ENCODE measurements at places on chromosomes 3 and 15.

- peak; percentile 26 for DNase-seq
Observed at GRCh38 chr3:18372786-18373405, 52.2 kb downstream of the SATB1 start.

GRCh38 chr3:171790898-171791691 lies 19.2 kb downstream of the PLD1 start:
- no peak for DNase-seq

DNA sequence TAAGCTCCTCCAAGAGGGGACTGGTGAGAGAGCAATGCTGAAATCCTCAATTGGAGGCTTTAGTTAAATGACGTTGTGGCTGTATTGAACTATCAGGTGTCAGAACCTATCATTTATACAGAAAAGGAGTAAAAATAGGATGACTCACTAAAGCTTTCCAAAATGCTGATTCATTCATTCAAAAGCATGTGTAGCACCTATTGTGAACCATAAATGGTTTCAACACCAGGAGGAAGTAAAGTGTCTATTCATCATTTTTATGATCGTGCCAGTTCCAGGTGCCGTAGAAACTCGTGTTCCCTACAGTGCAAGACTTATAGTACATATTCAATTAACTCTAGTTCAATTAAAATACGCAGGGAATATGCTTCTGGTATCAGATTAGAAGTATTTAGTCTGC lies 66.5 kb upstream of the ARRDC4 start:
- no peak for DNase-seq

DNA sequence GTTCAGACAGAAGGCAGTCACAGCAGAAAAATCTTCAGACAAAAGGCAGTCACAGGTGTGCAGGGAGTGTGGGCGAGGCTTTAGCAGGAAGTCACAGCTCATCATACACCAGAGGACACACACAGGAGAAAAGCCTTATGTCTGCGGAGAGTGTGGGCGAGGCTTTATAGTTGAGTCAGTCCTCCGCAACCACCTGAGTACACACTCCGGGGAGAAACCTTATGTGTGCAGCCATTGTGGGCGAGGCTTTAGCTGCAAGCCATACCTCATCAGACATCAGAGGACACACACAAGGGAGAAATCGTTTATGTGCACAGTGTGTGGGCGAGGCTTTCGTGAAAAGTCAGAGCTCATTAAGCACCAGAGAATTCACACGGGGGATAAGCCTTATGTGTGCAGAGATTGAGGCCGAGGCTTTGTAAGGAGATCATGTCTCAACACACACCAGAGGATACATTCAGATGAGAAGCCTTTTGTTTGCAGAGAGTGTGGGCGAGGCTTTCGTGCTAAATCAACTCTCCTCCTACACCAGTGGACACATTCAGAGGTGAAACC lies 27.6 kb downstream of the ZNF589 start:
- DNase-seq: peak; percentile 83

DNA sequence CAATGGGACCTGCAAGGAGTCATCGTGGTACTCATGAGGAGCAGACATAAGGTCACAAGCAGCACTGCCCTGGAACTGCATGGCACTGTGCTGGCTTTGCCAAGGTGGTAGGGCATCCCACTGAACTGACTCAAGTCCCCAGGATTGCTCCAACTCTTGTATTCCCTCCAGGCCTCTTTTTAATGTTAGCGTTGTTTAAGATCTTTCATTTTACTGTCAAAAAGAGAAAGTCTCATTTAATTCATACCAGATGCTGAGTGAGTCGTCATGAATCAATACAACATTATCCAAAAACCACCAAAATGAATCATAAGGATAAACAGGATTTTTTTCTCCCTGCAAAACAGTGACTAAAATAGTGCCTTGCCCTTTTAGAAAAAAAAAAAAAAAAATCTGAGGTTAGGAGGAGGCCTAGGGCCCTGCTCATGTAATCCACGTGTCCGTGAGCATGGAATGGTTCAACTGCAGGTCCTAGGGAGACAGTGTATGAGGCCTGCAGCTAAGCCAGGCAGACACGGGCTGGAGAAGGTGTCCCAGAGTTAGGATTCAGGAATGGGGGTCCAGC lies 36.7 kb upstream of the BLM start:
- no peak for DNase-seq

GRCh38 chr3:15820911-15821310 lies 23.1 kb upstream of the ANKRD28 start:
- no peak for DNase-seq

DNA sequence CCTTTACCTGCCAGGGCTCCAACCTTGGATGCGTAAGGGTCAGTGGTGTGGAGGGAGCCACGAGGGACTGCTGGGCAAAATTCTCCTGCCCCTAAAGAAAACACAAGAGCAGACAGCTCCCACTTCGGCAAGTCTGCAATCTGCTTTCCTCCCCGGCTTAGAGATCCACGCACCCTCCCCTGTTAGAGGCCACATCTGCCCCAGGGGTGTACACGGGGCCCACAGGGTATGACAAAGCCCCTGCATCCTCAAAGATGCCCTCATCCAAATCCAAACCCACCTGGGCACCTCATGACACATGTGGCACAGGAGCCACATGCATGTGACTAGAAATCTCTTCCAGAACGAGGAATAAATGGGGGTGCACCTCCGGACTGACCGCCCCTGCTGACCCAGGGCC lies 25.5 kb downstream of the ZXDC start:
- no peak for DNase-seq

GRCh38 chr3:192005989-192006388 lies 545.0 kb downstream of the PYDC2 start:
- DNase-seq: no peak

- DNase-seq: no peak
Observed at GRCh38 chr15:87034886-87035285, 955.2 kb downstream of the AGBL1 start.

DNA sequence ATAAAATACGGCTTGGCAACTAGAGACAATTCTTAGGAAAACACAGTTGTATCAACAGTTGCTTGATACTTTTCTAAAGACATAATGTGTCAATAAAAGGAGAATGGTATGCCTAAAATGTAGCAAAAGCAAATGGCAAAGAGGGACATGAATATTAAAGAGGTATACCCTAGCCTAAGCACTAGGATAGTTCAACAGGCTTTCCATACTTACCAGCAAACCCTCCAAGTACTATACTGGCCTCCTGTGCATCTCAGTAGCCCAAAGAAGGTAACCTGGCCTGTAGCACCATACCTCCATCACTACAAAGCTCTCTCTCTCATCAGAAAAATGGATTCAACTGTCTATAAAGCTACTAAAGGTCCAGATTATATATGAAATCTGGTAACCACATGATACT lies 7.5 kb downstream of the SETD2 start:
- DNase-seq: no peak

GRCh38 chr3:194631696-194632095 lies 1.5 kb downstream of the TMEM44 start:
- no peak for DNase-seq

- DNase-seq: peak; percentile 62
Observed at GRCh38 chr15:93030430-93031102, 58.4 kb downstream of the RGMA start.

DNA sequence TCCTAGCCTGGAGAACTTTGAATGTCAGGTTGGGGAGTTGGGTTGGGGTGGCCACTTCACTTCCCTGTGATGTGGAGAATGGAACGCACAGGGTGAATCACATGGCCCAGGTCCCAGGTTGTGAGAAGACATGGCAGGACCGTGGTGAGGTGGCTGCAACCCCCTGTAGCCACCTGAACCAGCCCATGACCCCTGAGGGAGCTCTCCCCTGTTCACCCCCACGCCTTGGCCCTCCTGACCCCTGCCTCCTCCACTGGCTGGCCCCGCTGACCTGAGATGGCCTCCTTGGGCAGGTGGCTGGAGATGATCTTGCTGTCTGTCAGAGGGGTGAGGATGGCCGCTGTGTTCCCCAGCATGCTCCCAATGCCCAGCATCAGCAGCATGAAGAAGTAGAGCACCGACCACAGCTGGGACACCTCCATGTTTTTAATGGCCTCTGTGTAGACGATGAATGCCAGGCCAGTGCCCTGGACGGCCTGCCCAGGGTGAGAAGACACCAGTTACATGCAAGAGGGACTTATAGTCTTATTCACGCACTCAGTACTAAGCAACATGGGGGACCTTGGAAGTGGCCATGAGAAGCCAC lies 31.0 kb downstream of the SLC6A20 start:
- DNase-seq: no peak

GRCh38 chr3:43180027-43180426 lies 74.1 kb upstream of the POMGNT2 start:
- peak; percentile 67 for DNase-seq

DNA sequence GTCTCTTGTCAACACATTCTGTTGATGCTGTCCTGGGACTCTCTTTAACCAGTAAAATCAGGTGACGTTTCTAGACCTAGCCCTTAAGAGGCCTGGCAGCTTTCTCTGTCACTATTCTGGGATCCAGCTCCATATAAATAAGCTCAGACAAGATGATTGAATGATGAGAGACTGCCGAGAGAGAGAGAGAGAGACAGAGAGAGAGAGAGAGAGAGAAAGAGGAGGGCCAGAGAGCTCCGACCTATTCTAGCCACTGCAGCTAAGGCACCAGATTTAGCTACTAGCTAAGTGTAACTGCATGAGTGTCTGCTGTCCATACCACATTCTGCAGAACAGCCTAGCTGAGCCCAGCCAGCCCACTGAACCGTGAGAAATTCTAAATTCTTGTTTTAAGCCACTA lies 36.1 kb upstream of the CTXND1 start:
- DNase-seq: no peak

DNA sequence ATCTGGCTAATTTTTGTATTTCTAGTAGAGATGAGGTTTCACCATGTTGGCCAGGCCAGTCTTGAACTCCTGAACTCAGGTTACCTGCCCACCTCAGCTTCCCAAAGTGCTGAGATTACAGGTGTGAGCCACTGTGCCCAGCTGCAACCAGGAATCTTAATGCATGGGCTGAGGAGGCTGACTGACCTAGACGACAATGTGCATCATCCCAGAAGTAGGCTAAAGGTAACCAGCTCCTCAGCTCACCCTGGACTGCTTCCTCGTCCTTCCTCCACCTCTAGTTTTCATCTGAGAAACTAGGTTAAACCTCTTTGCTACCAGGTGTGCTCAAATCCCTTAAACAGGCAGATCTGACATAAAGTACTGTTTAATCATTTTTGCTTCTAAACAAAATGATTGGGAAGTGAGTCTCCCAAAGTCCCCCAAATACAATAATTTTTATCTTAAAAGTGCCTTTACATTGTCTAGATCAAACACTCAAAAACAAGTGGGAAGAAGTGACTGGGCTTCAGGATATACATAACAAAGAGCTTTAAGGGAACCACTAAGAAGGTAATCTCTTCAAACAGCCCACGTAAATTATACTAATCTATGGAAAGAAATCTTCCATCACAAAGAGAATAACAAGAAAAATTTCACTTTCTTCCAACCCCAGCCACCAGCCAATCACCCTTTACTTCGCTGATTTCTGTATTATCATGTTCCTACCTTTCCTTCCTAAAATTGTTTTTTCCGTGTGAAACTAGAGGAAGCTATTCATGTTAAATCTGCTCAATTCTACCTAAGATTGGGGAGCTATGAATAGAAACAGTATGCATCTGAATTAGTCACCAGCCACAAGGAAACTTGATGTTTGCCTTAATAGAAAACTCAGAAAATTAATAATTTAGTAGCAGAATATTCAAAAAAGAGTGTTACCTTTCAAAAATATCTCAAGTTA lies 34.7 kb downstream of the IGF2BP2 start:
- DNase-seq: no peak

- no peak for DNase-seq
Observed at GRCh38 chr3:141410846-141411245, 42.5 kb downstream of the ZBTB38 start.

GRCh38 chr3:112074006-112074405 lies 12.2 kb upstream of the C3orf52 start:
- no peak for DNase-seq

GRCh38 chr3:24263069-24263668 lies 231.5 kb downstream of the THRB start:
- DNase-seq: no peak

DNA sequence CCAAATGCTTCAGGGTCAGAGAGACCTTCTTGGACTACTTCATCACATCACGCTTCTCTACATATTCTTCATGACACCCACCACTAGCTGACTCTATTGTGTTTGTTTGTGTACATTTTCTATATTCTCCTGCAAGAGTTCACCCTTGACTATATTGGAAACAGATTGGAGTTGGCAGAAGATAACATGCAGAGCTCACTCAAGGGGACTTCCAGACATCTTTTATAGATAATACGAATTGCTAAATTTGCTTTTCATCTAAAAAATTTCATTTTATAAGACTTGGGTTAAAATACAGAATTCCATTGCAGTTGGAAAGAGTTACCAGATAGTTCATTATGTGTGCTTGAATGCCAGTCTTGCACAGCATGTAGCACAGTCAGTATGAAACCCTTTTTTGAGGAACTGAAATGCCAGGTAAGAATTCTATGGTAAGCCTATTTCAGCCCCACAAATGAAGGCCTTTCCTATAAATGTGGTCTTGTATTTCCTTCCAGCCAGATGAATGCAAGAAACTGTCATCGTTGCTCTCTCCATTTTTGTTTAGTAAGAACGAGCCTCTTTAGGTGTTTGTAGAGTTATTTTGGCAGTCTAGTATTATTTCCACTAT lies 177.6 kb downstream of the GHSR start:
- no peak for DNase-seq

DNA sequence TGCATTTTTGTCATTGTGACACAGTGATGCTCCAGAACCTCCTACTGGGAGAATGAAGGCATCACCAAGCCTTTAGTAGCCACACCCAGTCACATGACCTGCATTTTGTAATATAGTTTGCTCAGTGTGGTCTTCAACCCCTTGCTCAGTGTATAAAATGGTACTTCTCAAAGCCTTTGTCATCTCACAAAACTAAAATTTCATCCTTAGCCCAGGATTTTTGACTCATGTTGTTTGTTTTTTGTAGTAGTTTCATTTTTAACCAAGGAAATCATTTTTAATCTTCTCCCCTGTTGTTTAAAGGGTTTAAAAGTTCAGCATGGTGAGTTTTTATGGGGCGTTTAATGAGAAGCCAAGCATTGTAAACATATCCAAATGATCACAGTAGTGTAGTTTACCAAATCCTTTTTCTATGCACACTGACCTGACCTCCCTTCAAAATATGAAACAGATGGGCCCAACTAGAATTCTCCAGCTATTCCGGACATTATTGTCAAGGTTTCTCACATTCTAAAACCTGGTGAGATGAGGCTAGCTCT lies 123.5 kb upstream of the IL12A start:
- no peak for DNase-seq

- no peak for DNase-seq
Observed at GRCh38 chr3:125024817-125025216, 31.0 kb downstream of the HEG1 start.

GRCh38 chr3:128369881-128370642 lies 96.6 kb downstream of the DNAJB8 start:
- no peak for DNase-seq

DNA sequence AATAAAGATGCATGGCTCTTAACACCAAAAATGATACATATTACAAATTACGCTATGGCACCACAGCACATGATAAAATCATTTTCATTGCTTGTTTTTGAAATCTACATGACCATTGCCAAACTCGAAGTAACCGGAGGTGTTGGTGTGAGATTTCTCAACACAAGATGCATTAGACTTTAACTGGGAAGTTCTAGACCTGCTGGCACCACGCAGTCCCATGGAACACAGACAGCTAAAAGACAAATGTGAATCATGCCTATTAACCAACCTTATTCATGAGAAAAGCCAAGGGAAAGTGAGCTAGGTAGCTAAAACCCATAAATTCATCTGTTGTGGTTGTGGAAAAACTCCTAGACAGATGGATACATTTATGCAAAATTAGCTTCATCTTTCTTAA lies 595.4 kb downstream of the FOXP1 start:
- no peak for DNase-seq
